ENCODE measurements at places on chromosomes 2 and 18.

GRCh38 chr2:182597570-182598295 lies 118.3 kb upstream of the DNAJC10 start:
- no peak for DNase-seq

DNA sequence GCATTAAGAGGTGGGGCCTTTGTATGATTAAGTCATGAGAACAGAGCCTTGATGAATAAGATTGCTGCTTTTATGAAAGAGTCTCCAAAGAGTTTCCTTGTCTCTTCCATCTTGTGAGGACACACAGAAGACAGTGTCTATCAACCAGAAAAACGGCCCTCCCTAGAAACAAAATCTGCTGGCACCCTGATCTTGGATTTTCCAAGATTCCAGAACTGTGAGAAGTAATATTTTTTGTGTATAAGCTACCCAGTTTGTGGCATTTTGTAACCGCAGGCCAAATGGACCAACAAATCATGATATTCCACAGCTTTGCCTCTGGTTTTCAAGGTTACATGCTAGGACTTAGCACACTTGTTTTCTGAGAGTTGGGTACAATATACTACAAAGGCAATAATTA lies 687.8 kb downstream of the TDRD15 start:
- DNase-seq = no peak

DNA sequence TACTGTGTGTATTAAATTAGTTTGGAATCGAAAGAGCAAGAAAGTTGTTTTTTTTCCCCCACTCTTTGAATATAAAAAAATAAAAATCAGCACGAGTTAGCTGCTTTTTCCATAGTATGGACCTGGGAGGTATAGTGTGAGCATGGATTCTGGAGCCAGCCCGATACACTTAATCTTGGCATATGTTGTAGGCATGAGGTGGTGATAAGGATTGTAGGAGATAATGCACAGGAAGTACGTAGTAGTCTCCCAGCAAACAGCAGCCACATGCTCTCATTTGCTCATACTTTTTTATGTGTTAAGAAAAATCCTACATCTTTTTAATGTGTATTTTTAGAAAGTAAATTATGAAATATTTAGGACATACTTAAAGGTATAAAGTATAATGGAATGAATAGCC lies 2.1 kb upstream of the DNAJC27 start:
- no peak for DNase-seq

DNA sequence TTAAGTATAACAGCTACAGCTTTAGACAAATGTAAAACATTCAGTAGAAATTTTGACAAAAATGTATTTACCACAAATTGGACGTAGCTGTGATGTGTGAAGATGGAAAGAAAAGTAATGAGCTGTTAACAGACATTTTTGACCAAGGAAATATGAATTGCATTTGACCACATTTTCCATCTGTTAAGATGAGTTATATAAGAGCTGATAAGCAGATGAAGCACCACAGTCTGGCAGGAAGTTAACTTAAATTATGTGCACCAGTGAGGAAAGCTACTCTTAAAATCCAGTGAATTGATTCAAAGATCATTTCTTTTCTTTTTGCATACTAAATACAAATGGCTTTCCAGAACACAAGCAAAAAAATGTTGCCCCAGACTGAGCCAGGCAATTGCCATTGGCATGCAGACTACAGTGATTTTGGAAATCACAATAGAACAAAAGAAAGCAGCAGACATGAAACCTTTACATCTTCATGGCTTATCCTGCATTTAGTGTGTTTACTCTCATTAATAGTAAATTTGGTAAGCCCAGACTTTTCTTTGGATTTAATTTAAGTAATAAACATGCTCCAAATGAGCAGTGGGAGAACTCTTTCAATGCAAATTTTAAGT lies 493.7 kb downstream of the TMX3 start:
- no peak for DNase-seq

DNA sequence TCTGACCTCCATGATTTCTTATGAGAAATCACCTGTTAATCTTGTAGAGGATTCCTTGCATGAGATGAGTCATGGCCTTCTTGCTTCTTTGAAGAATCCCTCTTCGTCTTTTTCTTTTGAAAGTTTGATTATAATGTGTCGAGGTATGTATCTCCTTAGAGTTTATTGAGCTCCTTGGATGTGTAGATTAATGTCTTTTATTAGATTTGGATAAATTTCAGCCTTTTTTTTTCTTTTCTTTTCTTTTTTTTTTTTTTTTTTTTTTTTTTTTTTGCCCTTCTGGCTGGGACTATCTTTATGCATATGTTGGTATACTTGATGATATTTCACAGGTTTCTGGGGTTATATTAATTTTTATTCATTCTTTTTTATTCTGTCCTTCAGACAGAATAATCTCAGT lies 72.3 kb upstream of the ITGA4 start:
- DNase-seq = no peak

- no peak for DNase-seq
Observed at GRCh38 chr18:6621437-6621836, 108.1 kb upstream of the ARHGAP28 start.
